ENCODE measurements at places on chromosomes 3 and 15.

- DNase-seq = no peak
These were observed 3.3 kb upstream of the CNTN3 start for GRCh38 chr3:74617776-74618175.

GRCh38 chr3:29683018-29683993 lies 402.4 kb downstream of the RBMS3 start:
- DNase-seq = no peak

DNA sequence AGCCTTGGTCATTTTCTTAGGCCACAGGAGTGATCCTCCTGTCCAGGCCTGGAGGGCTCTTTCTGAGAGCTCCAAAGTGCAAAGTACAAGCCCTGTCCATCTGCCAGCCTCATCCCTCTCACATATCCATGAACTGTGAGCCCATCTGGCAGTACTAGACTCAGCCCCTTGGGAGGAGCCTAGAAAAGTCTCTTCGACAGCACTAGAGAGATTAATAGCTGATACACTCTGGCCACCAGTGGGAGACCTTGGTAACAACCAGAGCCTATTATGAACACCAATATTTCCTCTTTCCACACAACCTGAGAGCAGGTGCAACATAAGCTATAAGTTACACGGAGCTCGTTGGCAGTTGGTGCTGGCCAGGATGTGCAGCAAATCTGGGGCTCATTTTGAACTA lies 59.5 kb upstream of the DCLK3 start:
- DNase-seq = no peak

- no peak for DNase-seq
These were observed 764.5 kb downstream of the TUSC7 start for GRCh38 chr3:117473981-117474538.

GRCh38 chr3:42655980-42656679 lies 2.6 kb downstream of the ZBTB47 start:
- DNase-seq = no peak

GRCh38 chr3:142930463-142930862 lies 33.0 kb downstream of the PAQR9 start:
- DNase-seq = no peak

- no peak for DNase-seq
These were observed 557.2 kb downstream of the NR2F2 start for GRCh38 chr15:96887730-96888129.

- DNase-seq = no peak
These were observed 1105.8 kb downstream of the IGSF11 start for GRCh38 chr3:117928836-117929235.

DNA sequence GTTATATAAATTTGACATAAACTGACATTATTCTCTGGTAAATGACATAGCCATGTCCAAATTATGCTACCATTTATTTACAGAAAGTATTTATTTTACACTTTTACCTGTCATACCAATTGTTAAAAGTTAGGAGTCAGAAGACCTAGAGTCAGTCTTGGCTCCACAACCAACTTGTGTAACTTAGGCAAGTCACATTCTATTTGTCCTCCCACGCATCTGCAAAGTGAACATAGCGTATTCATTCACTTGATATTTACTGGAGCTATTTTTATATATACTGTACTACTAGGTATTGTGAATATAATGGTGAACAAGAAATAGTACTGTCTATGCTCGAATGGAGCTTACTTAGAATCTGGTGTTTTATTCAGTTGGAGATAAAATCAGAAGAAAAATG lies 78.7 kb downstream of the ZNF280D start:
- DNase-seq = no peak

DNA sequence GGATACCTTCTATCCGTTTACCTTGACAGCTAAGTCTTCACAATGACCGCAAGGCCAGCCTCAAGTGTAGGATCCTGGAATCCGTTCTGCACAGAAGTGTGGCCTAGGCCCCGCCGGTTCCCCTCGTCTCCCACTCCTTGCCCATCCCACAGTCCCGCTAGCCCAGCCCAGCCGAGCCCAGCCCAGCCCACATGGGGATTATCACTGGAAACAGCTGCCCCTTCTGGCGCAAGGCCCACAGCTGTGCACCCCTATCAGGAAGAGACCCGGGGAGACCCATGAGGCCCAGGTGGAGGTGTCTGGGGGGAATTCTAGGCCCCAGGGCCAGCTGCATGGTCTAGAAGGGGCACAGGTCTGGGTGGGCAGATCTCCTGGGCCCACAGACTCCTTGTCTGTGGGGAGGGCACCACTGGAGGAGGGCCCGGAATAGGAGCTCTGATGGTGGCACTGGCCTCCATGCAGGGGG lies 27.9 kb upstream of the KLF13 start:
- no peak for DNase-seq

GRCh38 chr3:45182915-45183871 lies 37.0 kb upstream of the CDCP1 start:
- no peak for DNase-seq

DNA sequence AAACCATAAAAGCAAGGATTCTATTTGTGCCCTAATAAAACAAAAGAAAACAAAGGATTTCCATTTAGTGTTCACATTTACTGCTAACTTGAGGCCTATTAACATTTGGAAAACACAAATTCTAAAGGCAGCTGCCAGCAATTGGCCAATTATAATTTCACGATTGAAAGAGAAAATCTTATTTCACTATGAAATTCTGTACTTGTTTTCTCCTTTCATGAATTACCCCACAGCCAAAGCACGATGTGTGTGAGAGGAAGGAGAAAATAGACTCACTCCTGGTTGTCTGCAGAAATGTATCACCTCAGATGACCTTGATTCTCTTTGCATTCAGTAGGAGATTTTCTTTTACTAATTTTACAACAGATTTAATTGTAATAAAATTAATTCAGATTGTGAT lies 242.8 kb upstream of the GBE1 start:
- DNase-seq = no peak

DNA sequence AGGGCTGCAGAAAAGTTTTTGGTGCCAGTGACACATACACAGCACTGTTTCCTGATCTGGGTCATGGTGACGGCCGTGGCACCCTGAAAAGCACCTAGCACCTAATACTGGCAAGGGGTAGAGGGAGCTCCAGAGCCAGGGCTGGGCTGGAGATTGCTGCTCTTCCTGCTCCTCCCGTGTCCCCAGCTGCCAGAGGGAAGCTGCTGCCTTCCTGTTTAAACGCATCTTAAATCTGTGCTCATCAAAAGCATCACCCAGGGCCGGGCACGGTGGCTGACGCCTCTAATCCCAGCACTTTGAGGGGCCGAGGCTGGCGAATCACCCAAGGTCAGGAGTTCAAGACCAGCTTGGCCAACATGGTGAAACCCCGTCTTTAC lies 156.7 kb upstream of the MEF2A start:
- DNase-seq = peak; percentile 56

- DNase-seq = no peak
These were observed 457.1 kb upstream of the ROBO2 start for GRCh38 chr3:76582632-76583378.

GRCh38 chr15:61421470-61421869 lies 192.4 kb upstream of the RORA start:
- no peak for DNase-seq

- DNase-seq = no peak
These were observed 121.7 kb downstream of the CBLB start for GRCh38 chr3:105747060-105747541.

GRCh38 chr15:58213587-58214338 lies 75.6 kb downstream of the AQP9 start:
- DNase-seq = no peak

GRCh38 chr3:138443091-138443490 lies 8.7 kb downstream of the ESYT3 start:
- DNase-seq = no peak

DNA sequence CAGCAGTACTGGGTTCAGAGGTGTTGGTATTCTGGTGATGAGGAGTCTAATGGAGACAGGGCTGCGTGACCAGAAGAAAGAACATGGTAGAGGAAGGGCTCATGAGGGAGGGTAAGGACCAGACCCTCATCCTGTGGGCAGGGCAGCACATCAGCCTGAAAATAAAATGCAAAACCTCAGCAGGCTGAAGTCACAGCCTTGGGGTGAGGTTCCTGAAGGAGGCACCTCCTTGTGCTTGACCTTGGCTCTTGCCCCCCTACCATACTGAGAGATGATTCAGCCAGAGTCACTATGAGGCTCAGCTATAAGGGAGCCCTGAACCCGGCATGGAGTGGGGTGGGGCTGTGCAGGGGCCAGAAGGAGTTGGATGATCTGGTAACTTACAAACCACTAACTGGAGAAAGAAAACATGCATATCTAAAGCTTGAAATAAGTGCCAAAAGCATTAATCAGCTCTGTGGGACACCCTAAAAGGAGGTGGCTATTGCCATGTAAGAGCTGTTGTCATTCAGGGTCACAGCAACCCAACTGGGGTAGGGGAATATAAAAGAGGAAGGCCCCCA lies 60.2 kb downstream of the CORO2B start:
- no peak for DNase-seq

DNA sequence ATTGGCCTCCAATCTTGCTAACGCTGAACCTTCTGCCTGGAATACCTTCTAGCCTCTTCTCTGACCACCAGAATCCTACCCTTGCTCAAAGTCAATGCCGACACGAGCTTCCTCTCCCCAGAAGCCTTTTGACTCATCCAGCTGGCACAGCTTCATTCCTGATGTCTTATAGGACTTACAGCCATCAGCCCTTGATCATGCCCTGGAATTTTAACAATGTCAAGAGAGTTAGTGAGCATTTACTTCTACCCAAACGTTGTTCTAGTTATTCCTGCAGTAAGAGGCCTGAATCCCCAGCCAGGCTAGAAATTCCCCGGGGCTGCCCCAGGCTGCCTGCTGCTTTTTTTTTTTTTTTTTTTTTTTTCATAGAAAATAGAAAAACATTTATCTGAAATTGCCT lies 3.9 kb downstream of the CYP1A2 start:
- no peak for DNase-seq

DNA sequence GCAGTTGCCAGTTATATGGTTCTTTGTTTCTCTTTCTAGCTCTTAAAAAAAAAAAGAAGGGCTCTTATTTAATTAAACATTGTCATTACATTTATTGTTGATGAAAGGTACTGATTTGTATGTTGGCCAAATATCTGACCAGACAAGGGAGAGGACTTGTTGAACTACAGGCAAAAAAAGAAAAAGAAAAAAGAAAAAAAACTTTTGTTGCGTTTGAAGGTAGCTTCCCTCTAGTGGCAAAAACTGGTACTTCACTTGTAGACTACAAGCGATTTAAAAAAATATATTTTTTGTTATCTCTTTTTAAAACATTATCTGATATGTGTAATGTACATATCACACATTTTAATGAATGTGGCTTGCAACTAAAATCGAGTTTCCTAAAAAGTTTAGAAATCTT lies 280.6 kb downstream of the ROBO2 start:
- DNase-seq = peak; percentile 70

GRCh38 chr3:68919000-68919399 lies 13.3 kb downstream of the TAFA4 start:
- peak; percentile 7 for DNase-seq

DNA sequence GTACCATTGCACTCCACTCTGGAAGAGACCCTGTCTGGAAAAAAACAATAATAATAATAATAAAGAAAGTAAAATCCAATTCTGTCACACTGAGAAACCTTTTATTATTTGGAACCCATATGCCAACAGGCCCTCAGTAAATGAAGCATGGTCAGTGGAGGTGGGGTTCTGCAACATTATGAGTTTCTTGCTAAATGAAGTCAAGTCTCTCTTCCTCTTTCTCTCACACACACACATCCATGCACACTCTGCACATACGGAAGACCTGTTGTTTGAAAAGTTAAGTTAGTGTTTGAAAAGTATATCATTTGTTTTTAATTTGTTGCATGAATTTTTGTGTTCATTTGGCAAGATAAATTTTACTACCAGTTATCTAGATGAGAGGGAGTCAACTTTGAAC lies 27.8 kb downstream of the GAP43 start:
- DNase-seq = no peak

GRCh38 chr3:127763816-127764215 lies 58.5 kb downstream of the MGLL start:
- no peak for DNase-seq

GRCh38 chr15:96306321-96306720 lies 24.2 kb upstream of the NR2F2 start:
- no peak for DNase-seq

DNA sequence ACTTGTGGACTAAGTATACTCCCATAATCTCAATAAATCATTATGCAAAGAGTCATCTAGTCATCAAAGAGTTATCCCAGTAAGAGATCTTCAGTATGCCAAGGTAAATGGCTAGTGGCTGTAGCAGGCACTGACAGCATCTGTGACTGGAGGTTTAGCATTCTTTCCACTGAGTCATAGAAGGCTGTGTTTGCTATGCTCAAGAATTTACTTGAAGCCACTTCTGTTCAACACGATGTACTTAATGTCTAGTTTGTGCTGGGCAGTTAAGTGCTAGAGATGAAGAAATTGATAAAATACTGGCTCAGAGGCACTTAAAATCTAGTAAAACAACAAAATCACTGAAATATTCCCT lies 13.0 kb downstream of the ZBED2 start:
- no peak for DNase-seq

GRCh38 chr3:60079076-60079475 lies 1029.3 kb upstream of the CFAP20DC start:
- no peak for DNase-seq

DNA sequence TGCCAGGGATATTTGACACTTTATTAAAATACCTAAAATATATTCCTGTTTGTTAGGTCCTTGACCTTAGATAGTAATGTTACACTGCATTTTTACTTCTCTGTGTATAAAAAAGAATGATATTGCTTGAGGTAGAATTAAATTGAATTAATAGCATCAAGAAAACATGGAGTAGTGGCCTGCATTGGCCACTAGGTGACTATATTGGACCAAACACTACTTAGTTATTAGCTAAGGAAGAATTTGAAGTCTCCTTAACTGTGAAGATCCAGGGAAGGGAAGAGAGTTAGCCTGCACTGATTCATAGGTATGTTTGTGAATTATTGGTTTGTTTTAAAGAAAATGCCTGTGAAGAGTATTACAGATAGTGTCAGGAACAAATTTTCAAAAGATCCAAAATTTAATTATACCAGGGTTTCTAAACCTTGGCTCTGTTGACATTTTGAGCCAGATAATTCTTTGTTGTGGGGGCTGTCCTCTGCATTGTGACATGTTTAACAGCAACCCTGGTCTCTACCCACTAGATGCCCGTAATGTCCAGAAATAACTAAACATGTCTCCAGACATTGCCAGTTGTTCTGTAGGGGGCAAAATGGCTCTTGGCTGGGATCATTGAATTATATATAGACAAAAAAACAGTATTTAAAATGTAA lies 103.6 kb upstream of the THSD4 start:
- DNase-seq = peak; percentile 21

DNA sequence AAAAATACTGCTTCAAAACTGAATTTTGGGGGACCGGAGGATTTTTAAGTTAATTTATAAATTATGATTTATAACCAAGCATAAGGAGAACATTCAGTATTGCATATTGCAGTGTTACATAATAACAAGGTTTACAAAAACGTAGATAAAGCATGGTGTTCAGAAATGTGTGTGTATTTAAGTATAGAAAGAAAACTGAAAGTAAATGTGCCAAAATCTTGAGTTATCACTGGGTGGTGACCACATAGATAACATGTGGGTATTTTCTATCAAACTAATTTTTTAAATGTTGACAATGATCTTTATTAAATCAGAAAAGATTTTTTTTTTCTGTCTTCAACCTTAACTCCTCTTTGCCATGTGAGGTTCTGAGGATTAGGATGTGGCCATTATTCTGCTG lies 32.6 kb downstream of the EIF2AK4 start:
- no peak for DNase-seq

- DNase-seq = no peak
These were observed 44.1 kb upstream of the VILL start for GRCh38 chr3:37946531-37946889.

GRCh38 chr3:106255870-106256248 lies 387.0 kb upstream of the CBLB start:
- DNase-seq = no peak

GRCh38 chr15:39025321-39025720 lies 460.7 kb upstream of the RASGRP1 start:
- no peak for DNase-seq

Measured in Kasumi-1 (cell line).